NB4 (cell line): ENCODE measurements at places on chromosomes 6 and 20.
A peak's percentile ranks its signal among the peaks of the same experiment; 100 is the strongest.

DNA sequence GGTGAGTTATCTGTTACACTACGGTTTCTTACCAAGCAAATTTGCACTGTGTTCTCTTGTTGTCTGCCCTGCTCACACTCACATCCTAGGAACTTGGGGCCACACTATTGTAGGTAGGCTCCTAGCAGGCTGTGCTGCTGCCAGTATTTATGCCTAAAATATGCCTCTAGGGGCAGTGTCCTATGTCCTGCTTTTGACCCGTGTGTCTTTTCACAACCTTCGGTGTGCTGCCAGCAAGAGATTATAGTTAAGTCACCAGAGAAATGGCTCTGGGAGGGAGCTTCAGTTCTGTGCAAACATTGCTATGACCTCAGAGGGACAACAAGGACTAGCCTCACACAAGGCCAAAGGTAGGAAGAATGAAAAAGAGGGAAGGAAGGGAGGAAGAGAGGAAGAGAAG, 8.9 kb upstream of the TAAR5 start:
- peak; percentile 27 for DNase-seq

- DNase-seq, result no peak
Measured at GRCh38 chr6:17062871-17063440, 38.9 kb upstream of the STMND1 start.

DNA sequence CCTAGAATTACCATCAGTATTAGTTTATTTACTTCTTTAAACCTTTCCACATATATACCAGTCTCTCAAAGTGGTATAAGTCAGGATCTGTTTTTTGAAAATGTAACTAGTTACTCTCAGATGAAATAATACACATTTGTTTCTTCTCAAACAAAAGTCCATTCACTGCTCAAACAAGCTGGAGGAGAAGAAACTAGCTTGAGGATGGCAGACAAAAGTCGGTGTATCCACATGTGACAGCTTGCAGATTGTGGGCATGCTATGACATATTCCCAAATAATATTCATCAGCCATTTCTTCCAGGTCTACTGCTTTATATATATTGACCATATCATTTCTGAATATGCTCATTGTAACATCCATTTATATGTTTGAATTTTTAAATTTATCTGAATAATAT, 197.4 kb upstream of the KCNQ5 start:
- DNase-seq, result no peak

- no peak for DNase-seq
Measured at GRCh38 chr6:17589406-17590096, 10.6 kb upstream of the FAM8A1 start.

DNA sequence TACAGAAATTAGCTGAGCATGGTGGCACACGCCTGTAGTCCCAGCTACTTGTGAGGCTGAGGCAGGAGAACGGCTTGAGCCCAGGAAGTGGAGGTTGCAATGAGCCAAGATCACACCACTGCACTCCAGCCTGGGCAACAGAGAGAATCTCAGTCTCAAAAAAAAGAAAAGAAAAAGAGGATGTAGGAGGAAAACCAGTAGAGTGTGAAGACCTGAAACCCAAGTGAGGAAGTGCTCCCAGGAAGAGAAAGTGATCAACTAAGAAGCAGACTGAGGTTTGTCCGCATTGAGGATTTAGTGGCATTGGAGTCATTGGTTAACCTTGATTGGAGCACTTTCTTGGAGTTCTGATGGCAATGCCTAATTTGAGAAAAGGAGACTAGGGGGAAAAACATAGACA, 20.6 kb upstream of the TASP1 start:
- DNase-seq, result no peak

GRCh38 chr20:1819311-1820137, 75.7 kb upstream of the SIRPA start:
- DNase-seq, result peak; percentile 53

DNA sequence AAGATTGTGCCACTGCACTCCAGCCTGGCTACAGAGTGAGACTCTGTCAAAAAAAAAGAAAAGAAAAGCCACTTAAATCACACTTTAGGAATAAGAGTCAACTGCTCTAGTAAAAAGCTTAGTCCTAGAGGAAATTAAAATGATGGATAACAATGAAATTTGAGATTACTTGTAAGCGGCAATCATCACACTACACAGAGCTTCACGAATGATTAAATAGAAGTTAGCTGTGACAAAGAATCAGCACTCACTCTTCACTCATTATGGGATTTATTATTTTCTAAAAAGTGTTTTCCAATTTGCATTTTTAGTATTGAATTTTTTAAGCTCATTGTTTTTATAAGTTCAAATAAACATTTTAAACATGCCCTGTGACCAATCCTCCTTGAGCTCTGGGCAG, 718.0 kb downstream of the UTRN start:
- DNase-seq, result no peak

GRCh38 chr6:1705183-1705582, 95.5 kb downstream of the FOXC1 start:
- no peak for DNase-seq

- peak; percentile 44 for DNase-seq
Measured at GRCh38 chr6:108417027-108417426, 122.2 kb downstream of the AFG1L start.

DNA sequence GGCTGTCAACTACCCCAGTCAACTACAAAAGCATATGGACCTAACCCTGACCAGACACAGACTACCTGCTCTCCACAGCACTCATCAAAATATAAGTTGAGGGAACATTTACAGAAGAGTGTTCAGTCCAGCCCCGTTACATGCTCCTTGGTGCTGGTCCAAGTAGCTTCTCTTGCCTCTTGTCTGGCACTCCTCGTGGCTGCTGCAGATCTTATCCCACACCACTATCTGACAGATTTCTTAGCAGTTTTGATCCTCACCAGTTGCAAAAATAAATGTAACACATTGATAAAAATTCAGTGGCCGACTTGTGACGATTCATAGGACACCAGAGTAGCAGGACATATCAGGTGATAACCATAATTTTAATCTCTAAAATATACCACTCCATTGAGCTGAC, 30.6 kb downstream of the FASTKD5 start:
- no peak for DNase-seq

- no peak for DNase-seq
Measured at GRCh38 chr20:48659858-48660257, 167.9 kb downstream of the PREX1 start.

DNA sequence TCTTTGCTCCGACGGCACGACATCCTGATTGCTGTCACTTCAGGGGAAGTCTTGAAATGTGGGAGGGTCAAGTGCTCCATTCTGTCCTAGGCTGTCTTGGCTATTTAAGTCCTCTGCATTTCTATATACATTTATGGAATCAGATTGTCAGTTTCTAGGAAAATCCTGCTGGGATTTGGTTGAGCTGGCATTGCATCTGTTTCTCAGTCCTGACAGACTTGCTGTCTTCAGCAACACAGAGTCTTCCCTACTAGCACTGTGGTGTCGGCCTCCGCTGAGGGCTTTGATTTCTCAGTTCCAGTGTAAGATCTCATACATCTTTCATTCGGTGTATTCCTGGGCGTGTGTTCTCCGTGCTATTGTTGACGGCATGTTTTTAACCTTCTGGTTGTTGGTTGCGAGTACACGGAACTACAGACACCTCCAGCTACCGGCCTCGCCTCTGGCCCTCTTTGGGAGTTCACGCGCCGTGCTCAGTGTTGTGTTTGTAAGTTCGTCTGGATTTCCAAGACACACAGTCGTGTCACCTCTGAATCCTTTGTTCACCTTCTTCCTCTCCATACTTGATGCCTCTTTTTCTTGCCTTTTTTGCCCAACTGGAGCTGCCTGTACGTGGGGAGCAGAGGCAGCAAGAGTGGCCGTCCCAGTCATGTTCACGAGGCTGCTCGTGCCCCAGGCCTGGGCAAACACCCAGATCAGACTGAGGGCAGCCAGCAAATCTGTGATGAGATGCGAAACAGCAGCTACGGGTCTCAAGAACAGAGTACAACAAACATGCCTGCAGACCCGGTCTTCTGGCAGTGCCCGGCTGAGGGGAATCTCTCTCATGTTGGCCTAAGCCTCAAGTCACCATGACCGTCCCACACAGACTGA, 92.8 kb downstream of the TAF4 start:
- DNase-seq, result no peak

- peak; percentile 80 for DNase-seq
Measured at GRCh38 chr6:156886409-156886808, 109.2 kb downstream of the ARID1B start.

GRCh38 chr6:130754786-130755367, 72.3 kb upstream of the SMLR1 start:
- DNase-seq, result no peak

GRCh38 chr6:122400121-122400450, 634 bp downstream of the HSF2 start:
- DNase-seq, result peak; percentile 54

- no peak for DNase-seq
Measured at GRCh38 chr20:44807684-44808056, 2.7 kb downstream of the RIMS4 start.

DNA sequence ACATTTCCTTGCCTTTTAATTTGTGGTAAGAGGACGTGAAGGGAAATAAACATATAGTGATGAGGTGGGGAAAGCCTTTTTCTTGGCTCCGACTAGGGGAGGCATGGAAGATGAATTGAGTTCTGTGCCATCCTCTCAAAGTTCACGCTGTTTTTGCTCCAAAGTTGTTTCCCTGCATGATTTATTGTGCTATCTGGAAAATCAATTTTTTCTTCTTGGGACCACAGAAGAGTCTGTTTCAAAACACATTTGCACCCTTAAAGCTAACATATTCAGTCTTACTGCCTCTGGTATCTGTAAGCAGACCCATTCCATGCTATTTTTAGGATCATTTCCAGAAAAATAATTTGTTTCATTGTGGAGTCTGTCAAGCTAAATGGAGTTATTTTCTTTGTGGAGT, 57.6 kb upstream of the KCNG1 start:
- DNase-seq, result no peak

DNA sequence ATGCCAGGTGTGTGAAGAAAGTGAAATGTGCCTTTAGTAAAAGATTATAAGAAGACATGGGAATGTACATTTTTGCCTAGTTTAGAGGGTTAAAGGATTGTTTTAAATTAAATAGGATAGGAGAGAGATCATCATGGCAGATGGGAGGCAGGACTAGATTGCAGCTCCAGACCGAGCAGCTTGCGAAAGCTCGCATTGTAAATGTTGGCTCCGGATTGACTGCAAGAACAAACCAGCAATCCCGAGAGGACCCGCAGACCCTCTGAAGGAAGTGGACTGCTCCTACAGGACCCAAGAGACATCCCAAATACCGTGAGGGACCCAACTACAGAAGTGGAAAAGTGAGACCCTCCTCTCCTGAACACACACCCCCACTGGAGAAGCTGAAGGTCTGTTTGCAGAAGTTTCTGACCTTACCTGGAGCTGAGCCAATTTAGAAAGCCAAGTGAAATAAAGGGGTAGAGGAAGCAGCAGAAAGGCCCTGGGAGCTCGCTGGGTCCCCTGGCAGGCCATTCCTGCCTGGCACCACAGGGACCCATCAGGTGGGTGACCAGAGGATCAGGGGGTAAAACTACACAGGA, 30.0 kb upstream of the TPD52L1 start:
- DNase-seq, result no peak

DNA sequence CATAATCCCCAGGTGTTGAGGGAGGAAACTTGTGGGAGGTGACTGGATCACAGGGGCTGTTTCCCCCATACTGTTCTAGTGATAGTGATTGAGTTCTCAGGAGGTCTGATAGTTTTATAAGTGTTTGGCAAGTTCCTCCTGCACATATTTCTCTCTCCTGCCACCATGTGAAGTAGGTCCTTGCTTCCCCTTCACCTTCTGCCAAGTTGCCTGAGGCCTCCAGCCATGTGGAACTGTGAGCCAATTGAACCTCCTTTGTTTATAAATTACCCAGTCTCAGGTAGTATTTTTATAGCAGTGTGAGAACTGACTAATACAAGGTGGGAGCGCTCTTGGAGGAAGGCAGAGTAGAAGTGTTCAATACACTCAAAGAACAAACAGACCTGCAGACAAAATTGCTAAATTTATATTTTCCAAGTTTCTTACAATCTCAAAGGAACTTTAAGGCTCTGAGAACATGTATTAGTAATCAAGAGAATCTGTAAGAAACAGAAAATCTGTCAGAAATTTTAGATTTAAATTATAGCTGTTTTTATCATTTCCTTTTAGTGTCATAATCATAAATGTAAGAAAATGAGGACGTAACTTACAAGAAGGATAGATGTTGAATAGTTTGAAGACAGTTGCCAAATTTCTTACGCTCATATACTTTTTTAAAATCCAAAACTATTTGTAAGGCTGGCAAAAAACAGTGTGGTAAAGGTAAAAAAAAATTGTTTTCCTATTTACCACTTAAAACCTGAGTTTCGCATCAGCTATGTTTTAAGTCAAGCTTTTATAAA, 77.7 kb downstream of the ASCC3 start:
- DNase-seq, result peak; percentile 37

DNA sequence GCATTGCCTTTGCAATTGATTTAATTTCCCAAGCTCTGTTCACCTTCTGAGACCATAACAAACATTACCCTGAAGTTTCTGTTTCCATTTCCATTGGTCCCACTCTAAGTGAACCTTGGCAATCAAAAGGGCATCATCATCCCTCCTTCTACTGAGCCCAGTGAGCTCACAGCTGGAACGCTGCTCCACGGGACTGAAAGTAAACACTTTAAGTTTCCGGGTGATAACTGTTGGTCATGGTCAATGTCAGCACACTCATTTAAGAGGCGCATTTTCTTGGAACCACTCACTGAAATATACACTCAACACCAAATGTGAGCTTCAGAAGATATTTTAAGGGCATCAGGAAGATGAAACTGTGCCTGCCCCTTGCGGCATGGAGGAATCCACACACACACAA, 37.1 kb upstream of the RPS6KA2 start:
- no peak for DNase-seq

GRCh38 chr20:10637031-10637559, 36.7 kb downstream of the JAG1 start:
- peak; percentile 60 for DNase-seq

- no peak for DNase-seq
Measured at GRCh38 chr6:147933224-147933623, 409.4 kb upstream of the SASH1 start.

DNA sequence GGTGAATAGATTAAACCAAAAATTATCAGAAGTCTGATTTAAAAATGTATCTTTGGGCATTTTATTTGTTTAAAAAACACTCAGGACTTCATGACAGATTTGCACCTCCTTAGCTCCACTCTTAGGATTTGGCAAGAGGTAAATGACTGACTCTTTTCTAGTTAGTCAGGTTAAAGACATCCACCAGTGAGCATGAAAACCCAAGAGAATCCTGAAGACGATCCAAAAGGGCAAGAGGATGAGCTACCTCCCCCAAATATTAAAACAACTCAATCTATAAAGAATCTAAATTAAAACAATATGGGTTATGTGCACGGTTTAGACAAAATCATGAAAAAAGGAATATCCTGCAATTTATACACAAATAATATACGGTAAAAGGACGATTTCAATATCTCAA, 89.4 kb upstream of the OPRM1 start:
- DNase-seq, result no peak

DNA sequence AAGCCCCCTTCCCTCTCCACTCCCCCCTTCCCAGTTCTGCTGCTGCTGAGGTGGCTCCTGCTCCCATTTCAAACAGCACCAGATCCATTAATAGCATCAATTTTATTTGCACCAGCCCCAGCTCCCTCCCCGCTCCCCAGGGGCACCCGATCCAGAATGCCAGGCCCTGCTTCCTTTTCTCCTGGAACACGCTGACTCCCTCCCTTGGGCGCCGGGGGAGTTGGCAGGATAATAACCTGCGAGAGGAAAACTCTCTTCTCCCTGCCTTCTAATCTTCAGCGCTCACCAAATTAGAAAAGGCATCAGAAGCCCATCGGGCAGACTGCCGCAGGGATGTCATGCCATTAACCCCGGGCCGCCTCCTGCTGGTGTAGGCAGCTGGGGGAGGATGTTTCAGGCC, 77.8 kb downstream of the NCR2 start:
- DNase-seq, result no peak

- DNase-seq, result no peak
Measured at GRCh38 chr6:166769648-166770047, 142.6 kb upstream of the RPS6KA2 start.
